Mammary epithelial cell (primary cell): ENCODE measurements at places on chromosomes 4 and X. TPM values are rescaled to one million over a fixed set of nuclear protein-coding genes. Genes with fewer than 3 reads are reported as not detected.

- DNase-seq = no peak
These were observed 35.8 kb downstream of the YIPF6 start for GRCh38 chrX:68534691-68535090.

GRCh38 chr4:136651278-136651667, 881.0 kb downstream of the PCDH18 start:
- DNase-seq = no peak

GRCh38 chr4:165481053-165481835, 102.4 kb downstream of the CPE start:
- no peak for DNase-seq

DNA sequence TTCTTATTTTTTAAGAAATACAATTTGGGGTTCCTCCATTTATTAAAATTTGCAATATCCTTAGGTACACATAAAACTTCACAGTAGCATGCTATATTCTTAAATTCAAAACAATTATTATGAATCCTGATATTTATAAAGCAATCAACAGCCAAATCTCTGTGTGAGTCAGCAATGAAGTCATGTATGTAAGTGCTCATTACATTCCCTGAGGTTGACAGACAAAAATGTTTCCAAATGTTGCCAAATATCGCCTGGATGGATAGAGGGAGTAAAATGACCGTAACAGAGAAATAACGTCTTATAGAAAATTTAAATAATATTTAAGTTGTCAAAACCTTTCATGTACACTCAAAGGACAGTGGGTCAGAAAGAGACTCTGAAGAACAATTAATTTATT, 220.0 kb downstream of the PCDH18 start:
- DNase-seq = peak; percentile 12

DNA sequence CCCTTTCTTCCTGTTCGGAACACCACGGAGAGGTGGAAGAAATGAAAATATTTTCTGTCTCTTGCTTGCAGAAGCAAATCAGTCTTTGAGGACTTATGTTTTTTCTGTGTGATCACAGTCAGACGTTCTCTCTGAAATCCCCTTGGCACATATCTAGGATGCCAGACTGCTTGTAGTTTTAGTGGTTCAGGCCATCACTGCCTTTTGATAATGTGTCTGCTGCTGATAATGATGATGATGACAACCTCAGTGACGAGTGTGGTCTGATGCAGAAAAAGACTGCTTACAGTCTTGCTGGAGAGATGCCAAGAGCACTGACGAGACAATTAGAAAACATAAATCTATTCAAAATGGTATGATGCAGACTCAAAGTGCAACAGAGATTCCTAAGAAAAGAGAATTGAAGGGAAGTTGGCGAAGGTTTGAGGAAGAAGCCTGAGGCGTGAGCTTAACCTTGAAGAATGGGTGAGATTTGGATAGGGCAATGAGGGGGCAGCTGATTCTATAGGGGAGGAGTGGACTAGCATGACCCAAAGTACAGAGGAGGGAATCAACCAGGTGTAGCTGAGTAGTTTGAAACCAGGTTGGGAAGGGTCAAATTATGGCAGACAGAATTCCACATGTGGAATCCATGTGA, 7.9 kb downstream of the RAB33A start:
- DNase-seq = no peak

MAGED4B gene
- 5.6 and 16.7 TPM in 2 replicates for total RNA-seq

- peak; percentile 18 for DNase-seq
These were observed 1271.0 kb downstream of the RAPGEF2 start for GRCh38 chr4:160373911-160374310.
